Activated CD4-positive, alpha-beta T cell treated with anti-CD3 and anti-CD28 coated beads for 24 hours (primary cell): ENCODE measurements at places on chromosomes 6 and 20.

GRCh38 chr6:140590641-140591040 is 1216.2 kb upstream of the CITED2 start:
- DNase-seq: no peak

- DNase-seq: no peak
Measured at GRCh38 chr6:30060606-30061091, 416 bp upstream of the POLR1H start.

DNA sequence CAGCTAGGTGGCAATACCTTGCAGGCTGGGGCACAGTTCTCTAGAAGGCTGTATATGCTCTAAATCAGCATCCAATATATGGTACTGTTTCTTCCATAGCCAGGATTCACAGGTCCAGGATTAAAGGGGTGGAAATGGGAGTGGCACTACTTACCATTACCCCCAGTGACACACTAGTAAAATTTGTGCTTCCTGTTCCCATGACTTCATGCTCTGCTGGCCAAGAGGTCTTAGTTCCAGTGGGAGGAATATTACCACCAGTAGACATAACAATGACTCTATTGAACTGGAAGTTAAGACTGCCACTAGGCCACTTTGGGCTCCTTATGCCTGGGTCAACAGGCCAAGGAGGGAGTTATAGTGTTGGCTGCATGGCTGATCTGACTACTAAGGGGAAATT is 174.3 kb upstream of the TNFAIP3 start:
- no peak for DNase-seq

- DNase-seq: no peak
Measured at GRCh38 chr6:90271831-90272230, 24.8 kb downstream of the BACH2 start.

DNA sequence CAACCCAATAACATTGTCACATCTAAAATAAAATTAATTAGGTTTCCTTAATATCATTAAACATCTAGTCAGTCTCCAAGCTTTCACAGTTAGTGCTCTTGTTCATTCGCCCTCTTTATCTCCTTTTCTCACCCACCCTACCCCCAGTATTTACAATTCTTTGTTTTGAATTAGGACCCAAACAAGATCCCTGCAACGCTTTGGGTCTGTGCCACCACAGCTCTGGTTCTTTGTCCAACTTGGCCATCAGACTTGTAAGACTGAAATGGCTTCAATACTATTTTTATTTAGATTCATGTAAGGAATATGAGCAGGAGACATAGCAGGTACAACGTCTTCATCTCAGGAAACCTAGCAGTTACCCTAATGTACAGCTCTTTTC is 276.5 kb downstream of the CDKAL1 start:
- no peak for DNase-seq

DNA sequence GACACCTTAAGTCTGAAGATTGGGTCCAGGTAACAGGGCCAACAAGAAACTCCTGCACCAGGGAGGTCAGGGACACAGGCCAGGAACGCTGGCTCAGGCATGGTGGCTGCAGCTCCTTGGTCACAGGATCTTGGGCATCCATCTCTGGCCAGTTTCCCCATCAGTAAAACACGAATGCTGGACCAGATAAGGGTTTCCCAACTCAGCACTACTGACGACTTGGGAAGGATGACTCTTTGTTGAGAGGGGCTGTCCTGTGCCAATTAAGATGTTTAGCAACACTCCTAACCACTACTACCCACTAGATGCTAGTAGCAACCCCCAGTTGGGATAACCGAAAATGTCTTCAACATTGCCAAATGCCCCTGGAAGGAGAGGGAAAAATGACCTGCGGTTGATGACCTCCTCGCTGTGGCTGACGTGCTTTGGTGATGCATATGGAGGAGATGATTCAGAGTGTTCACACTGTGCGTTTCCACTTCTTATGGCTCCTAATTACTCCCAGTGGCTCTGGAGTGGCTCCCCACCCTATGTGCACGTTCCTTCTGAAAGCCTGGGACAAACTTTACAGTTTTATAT is 261.9 kb downstream of the CDH26 start:
- no peak for DNase-seq

DNA sequence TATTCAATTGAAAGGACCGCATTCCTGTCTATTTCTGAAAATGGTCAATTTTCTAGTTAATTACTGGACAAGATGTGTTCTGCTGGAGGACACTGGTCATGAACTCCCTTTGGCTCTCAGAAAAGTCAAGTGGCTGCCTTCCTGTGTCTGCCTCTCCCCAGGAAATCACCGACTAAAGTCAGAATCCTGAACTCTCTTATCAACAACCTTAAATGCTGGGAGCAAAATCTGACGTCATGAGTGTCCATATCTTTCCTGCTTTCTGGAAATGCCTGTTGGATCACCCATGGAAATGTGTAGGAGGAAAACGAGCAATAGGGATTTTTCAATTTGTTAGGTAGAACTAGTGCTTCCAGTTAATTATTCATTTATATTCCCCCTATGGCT is 53.5 kb upstream of the PLCB1 start:
- DNase-seq: no peak

GRCh38 chr20:47667086-47667485 is 118.2 kb downstream of the SULF2 start:
- no peak for DNase-seq

DNA sequence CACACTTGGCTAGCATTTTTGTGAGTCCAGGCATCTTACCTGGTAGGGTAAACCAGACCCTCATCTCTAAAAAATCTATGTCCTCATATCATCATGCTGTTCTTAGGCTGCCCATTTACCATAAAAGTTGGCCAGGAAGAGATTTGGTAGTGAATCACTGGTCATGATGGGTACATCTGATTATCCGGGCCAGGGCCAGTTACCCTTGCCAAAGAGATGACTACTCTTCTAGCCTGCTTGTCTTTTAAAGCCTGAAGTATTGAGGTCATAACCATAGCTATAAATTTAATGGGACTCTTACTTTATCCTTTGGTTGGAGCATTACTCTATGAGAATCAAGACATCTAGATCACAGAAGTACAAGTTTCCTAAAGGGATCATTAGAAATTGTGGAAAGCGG is 276.8 kb downstream of the TENT5A start:
- no peak for DNase-seq

DNA sequence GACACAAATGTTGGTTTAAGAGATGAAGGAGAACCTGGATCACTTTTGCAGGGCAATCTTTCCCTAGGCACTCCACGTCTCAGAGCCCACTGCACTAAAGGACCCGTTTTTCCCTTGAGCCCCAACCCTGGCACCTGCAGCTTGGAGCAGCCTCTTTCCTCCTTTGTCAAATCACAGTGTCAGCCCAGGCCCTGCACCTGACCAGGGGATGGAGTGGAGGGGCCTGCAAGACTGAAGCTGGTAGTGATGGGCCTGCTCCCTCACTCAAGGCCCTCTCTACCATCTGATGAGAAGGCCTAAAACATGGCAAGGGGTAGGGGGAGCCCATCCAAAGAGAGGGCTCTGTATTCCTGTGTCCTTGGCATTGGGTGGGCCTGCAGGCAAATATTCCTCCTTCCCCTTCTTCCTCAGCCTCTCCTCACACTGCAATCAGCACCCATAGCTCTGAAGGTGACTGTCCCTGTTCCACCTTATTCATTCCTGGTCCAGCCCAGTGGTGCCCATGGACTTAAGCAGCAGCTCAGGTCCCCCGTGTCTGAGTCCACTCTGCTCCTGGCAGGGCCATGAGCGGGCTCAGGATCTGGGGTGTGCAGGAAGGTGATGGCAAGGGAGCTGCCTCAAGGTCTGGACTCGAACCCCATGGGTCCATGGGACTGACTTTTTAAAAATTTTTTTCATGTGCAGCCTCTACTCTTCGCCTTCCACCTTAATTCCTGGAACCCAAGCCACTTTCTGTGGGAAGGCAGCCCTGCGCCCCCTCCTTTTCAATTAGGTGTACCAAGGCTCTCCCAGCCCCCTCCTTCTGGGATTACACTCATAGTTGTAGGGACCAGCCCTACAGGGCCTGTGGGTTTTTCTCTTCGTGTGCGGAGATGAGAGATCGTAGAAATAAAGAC is 6.7 kb downstream of the RAET1G start:
- no peak for DNase-seq

- DNase-seq: no peak
Measured at GRCh38 chr20:49747707-49748524, 34.2 kb upstream of the B4GALT5 start.

DNA sequence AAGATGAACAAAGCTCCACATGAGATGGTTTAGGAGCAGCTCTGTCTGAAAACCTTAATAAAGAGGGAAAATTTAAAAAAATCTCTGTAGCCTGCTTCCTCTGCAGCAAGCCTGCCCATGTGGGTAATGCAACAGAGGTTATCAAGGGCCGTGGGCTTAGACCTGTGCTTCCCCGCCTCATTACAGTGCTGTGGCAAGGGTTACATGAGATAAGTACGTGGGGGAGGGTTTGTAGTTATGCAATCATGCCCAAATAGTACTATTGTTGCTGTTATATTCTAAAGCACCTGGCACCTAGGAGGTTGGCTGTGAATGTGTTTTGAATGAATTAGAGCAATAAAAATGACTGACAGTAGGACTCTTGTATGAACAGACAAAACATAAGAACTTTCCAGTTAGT is 68.3 kb downstream of the PKHD1 start:
- DNase-seq: no peak

DNA sequence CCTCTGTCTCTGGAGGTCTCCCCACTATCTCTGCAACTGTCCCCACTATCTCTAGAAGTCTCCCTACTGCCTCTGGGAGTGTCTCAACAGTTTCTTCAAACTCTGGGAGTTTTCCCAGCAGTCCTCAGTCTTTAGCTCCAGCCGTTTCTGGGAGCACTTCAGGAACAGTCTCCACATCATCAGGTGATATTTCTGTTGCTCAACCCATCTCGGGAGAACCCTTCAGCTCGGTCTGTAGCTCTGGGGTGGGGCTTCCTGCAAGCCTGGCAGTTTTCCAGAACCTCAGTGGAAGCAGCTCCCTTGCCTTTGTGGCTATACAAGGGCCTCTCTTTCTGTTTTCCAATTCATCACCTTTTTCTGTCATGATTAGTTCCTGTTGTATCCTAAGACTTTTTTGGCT is 3.0 kb upstream of the SFTA2 start:
- no peak for DNase-seq

DNA sequence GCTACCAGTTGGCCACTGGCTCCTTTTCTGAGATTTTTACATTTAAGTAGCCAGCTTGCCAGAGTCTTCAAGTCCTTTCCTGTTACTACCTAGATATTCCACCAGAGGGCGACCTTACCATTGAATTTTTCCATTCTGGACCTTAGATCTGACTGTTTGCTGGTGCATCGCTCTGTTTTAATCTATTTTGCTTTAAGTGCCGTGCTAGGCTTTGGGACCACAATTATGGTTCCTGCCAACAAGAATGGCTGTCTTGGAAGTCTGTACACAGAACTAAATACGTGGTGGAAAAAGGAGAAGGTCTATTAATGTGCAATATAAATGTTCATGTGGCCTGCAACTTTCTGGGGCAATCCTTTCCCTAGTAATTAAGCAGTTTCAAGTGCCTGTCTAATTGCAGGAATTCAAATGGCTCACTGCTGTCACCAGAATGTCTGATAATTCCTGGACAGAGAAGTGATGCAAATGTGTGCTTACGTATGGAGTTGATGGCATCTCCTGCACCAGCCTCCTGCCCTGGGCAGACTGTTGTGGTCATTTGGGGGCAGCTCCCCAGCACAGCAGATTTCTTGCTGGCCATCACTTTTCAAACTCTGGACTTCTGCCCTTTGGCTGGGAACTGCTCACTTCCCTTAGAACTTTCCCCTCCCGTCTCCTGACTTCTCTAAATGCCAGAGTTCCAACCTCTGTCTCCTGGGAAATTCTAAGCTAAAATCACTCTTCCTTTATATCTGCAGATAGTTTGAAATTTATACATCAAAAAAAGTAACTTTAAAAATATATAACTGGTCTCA is 5.6 kb upstream of the HLA-DOA start:
- peak; percentile 50 for DNase-seq

DNA sequence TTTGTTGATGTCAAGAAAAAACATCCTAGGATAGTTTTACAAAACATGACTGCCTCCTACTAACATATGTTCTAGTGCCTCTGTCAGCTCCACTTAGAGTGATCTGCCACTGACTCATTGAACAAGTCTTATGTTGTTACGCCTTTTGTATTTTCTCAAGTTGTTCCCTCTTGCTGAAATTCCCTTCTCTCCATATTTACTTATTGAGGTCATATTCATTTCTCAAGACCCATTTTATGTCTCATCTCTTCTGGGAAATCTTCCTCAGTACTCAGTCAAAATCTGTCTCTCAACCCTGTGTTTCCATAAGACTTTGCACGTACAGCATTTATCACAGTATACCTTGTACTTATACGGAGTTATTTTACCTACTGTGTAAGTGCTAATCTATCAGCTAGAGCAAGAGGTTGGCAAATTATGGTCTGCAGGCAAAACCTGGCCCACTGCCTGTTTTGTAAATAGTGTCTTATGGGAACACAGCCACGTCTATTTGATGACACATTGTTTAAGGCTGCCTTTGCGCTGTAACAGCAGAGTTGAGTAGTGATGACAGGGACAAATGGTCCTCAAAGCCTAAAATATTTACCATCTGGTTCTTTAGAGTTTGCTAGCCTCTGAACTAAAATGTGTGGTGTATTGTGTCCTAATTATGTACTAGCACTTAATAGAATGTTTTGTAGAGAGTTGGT is 83.4 kb downstream of the ADGRB3 start:
- DNase-seq: no peak

- DNase-seq: no peak
Measured at GRCh38 chr6:160391419-160392116, 43.4 kb downstream of the SLC22A3 start.

DNA sequence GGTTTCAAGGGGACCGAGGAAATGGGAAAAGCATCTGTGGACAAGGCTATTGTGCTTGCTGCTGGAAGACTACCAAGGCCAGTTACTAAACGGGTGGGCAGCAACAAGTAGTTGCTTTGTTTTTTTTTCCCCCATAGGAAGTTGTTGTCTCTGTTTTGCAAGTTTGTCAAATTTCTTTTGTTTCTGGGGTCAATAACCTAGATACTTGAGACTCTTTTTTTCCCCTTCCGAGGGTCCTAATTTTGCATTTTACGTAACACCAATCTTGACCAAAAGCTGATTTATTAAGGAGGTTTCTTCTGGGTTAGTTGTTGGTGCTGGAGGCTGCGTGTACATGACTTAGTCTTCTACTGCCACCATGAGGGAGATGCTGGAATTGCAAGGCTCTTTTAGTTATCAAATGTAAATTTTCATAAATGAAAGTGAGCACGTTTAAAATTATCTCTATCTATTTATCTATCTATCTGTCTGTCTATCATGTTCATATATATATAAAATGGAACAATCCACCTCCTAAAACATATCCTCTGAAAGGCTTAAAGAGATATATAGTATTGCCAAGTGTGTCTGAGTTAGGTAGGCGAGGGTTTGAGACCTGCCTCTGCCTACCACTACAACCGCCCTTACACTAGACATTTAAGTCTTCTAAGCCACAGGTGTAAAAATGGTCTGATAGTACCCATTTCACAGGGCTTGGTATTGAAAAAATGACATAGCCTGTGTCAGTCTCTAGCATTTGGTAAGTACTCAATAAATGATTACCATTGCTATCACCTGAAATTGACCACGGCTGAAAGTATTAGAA is 60.2 kb downstream of the GCLC start:
- DNase-seq: peak; percentile 65

GRCh38 chr20:61355585-61355984 is 103.5 kb downstream of the CDH4 start:
- DNase-seq: no peak
